ENCODE measurements at places on chromosomes 4 and X.
A peak's percentile ranks its signal among the peaks of the same experiment; 100 is the strongest.

GRCh38 chr4:157225096-157225495 is 4.6 kb downstream of the GRIA2 start:
- DNase-seq: no peak

DNA sequence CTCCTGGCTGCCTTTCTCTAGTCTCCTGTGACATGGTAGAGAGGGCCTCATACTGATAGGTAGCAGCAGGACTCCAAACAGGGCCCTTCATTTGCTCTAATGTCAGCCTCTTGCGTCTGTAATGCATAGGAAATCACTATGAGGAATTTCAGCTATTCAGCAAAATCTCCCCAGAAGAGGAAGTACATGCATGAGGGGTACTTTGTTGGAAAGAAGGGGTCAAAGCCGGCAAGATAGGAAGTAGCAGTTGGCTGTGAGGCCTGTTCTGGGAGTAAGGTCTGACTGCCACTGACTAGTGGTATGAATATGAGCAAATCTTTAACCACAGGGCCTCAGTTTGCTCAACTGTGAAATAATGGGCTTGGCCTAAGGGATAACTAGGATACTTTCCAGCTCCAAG is 283.2 kb downstream of the ARHGAP10 start:
- no peak for DNase-seq

DNA sequence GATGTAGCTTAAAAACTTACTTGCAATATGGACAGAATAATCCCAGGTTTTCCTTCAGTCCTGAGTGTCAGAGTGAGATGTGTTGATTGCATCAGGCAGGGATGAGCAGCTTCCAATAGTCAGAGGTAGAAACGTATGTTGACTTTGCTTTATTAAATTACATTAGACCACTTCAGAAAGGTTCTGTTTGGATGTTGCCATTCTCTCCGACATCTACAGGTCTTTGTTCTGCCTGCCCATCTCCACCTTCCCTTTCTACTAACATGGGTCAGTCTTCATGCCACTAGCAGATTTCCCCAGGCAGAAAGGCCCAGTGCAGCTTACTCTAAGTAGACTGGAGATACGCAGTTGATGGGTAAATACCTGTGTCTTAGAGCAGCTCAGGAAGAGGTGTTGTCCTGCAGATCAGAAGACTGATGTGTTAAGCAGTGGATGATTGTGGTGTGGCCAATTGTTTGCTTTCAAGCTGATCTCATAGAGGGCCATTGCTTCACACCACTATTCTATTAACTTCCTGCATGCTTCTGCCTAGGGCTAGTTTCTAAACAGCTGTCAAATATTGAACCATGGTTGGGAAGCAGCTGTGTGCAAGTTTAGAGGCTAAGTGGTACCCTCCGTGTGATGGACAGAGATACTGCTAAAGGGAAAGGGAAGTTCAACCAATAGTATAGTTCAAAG is 1.8 kb downstream of the FRMPD4 start:
- DNase-seq: no peak

GRCh38 chr4:15781427-15782095 is 3.4 kb downstream of the CD38 start:
- peak; percentile 48 for DNase-seq

- DNase-seq: no peak
These were observed 33.7 kb downstream of the HTT-AS start for GRCh38 chr4:3040452-3041191.

DNA sequence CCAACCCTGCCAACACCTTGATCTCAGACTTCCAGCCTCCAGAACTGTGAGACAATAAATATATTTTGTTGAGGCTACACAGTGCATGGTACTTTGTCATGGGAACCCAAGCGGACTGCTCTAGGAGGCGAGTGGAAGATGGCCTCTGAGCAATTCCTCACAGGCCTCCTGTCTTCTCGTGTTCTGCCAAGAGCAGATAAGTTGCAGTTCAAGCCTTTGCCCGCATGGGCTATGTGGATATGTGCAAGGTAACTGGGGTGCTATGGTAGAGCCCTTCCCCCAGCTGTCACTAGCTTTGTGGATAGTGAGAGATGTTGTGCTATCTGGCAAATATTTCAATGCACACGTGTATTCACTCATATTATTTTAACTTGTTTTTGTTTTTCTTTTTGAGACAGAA is 156.0 kb upstream of the BCOR start:
- DNase-seq: no peak

GRCh38 chr4:55023030-55023429 is 102.4 kb downstream of the KDR start:
- DNase-seq: no peak

All from activated CD4-positive, alpha-beta T cell treated with anti-CD3 and anti-CD28 coated beads, Interleukin-2, amount 10 ng/mL, durations not matched to agents 7 days and 5 days (primary cell).